ENCODE measurements at places on chromosomes 3 and 15.
A peak's percentile ranks its signal among the peaks of the same experiment; 100 is the strongest.

DNA sequence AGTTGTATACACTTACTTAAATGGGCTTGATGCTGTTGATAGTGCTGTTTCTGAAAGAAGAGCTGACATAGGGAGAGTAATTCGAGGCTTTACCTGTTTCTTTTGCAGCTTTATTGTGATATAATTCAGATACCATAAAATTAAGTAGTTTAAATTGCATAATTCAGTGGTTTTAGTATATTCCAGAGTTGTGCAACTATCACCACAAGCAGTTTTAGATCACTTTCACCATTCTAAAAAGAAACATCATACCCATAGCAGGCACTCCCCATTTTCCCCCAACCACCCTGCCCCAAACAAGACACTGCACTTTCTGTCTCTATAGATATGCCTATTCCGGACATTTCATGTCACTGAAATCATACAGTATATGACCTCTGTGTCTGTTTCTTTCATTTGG, 98.5 kb downstream of the MTHFS start:
- DNase-seq = peak; percentile 11

- DNase-seq = no peak
These were observed 248.4 kb downstream of the MYRIP start for GRCh38 chr3:40057786-40058185.

DNA sequence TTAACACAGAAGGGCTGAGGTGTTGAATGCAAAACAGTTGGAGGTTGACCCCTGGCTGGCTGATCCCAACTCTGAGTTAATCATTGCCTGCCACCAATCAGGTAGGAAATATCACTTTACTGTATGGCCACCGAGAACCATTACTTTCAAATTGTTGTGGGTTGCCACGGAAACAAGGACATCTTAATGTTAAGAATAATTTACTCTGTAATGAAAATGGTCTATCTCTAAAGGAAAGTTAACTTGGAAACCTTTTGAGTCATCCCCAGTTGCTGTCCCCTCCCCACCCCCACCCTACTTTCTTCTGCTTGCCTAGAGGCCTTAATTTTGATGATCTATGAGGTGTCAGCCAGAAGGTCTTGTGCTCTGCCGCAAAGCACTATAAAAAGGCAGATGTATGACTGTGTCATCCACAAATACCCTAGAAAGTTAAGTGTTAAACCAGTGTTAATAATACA, 78.7 kb upstream of the SNRK start:
- DNase-seq = no peak

DNA sequence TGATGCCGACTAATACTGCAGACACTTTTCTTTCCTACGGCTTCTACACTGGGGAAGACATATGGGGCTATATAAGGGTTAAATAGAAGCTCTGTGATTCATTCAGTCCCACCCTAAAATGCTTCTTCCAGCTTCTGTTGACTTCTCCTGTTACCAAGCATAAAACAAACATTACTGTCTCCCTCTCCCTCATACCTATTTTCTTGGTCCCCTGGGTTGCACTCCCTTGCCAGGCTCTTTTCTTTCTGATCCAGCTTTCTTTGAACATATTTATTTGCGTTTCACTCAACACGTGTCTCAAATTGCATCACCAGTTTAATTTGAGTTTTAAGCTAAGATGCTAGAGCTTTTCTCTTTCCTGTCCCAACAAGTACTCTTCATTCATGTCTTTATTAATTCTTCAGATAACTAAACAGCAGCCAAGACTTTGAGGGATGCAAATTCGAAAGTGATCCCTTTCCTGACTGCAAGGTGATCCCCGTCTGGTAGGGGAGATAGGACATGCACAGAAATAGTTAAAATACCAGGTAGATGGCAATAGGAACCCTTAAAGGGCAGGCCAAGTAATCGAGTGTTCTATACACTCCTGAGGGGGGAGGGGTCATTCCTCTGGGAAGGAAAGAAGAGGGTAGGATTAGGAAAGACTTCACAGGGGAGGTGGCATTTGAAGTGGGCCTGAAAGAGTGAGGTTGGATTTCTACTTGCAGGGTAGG, 198.6 kb upstream of the BCL6 start:
- DNase-seq = peak; percentile 58

DNA sequence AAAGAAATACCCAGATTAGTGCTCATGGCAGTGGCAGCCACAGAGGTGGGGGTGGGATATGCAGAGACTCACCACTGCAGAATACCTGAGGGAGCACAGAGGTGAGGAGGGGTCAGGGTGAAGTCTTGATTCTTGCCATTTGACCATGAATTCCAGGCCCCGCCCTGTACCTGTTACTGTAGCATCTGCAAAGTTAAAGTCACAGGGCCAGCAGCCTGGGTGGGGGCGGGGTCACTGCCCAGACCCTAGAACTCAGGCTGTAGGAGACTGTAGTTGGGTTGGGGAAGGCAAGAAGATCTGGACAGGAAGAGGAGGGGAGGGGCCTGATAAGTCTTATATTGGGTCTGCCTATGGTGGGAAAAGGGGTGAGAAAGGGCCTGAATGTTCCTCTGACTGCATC, 14.5 kb downstream of the CCDC71 start:
- no peak for DNase-seq

- DNase-seq = peak; percentile 50
These were observed 106.3 kb downstream of the ZBTB20 start for GRCh38 chr3:115040673-115041286.

- peak; percentile 57 for DNase-seq
These were observed 188.0 kb downstream of the MEIS2 start for GRCh38 chr15:36912311-36912712.

GRCh38 chr3:80018375-80018774, 250.6 kb upstream of the ROBO1 start:
- peak; percentile 43 for DNase-seq

GRCh38 chr3:73680391-73681095, 55.8 kb upstream of the PDZRN3 start:
- DNase-seq = no peak

GRCh38 chr15:33888176-33888575, 80.1 kb upstream of the CHRM5 start:
- no peak for DNase-seq

DNA sequence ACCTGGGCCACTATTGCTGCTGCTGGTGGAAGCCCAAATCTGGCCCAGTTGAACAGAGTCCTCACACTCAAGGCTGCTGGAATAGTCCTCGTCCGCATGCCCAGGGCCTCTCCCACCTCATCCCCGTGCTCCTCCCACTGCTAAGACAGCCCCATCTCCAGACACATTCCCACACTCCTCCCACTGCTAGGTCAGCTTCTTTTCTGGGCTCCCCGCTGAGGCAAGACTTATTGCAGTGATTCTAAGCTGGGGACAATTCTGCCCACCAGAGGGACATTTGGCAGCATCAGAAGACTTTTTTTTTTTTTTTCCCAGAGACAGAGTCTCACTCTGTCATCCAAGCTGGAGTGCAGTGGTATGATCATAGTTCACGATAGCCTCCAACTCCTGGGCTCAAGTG, 35.1 kb downstream of the POC1A start:
- no peak for DNase-seq

DNA sequence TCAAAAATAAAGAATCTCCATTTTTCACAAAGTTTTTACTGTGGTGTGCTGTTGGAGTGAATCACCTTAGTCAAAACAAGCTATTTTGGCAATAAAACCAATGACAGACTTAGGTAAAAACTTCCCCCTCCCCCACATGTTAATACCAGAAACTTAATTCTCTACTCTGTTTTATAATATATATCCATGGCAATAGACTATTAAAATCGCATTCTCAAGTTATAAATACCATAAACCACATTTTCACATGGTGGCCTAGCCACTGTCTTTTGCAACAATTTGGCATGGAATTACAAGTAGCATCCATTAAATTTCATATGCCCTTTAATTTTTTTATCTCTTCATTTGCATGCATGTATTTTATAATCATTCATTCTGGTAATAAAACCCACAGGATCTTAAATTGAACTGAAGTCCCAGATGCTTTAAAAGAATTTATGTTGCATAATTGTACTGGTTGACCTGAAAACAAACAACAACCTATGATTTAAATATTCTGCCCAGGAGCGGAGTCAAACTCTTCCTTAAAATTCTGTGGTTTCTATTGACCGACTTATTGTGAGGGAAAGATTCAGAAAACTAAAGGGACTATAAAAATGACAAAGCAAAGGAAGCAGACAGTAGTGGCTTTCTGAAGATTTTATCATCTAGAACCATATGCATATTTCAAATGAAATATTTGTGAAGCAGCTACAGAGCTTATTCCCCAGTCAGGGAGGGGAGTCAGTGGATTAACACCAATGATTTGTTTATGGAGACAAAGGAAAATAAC, 229.0 kb upstream of the TBL1XR1 start:
- no peak for DNase-seq

- DNase-seq = no peak
These were observed 31.1 kb downstream of the SLCO3A1 start for GRCh38 chr15:91884606-91885005.

DNA sequence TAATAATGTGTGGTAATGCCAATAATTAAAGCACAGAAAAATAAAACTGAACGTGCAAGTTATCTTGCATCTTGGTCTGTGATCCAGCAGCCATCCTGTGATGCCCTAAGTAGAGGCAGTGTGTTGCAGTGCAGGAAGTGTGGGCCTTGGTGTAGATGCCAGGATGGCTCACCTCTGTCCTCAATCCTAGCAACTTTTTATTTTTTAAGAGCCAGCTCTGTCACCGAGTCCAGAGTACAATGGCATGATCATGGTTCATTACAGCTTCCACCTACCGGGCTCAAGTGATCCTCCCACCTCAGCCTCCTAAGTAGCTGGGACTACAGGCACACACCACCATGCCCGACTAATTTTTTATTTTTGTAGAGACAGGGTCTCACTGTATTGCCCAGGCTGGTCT, 7.6 kb downstream of the BAHD1 start:
- DNase-seq = no peak

GRCh38 chr15:73318463-73319351, 50.1 kb downstream of the HCN4 start:
- no peak for DNase-seq

GRCh38 chr3:63179862-63180522, 98.1 kb upstream of the SYNPR start:
- DNase-seq = no peak

DNA sequence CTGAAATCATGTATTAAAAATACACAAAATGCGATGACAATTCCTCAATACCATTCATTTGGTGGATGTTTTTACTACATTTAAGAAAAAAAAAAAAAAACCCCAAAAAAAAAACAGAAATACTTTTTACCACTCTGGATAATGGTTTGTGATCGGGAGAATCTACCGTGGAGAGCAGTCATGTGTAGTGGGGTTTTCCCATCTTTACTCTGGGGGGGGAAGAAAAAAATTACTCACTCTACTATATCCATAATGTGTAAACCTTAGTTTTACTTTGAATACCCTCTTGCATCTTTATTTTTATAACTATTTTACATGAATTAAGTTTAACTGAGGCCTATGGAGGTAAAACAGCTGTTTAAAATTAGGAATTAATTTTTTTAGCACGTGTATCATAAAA, 83.3 kb downstream of the ANKRD28 start:
- no peak for DNase-seq

- no peak for DNase-seq
These were observed 555 bp downstream of the TM2D3 start for GRCh38 chr15:101651554-101652097.

DNA sequence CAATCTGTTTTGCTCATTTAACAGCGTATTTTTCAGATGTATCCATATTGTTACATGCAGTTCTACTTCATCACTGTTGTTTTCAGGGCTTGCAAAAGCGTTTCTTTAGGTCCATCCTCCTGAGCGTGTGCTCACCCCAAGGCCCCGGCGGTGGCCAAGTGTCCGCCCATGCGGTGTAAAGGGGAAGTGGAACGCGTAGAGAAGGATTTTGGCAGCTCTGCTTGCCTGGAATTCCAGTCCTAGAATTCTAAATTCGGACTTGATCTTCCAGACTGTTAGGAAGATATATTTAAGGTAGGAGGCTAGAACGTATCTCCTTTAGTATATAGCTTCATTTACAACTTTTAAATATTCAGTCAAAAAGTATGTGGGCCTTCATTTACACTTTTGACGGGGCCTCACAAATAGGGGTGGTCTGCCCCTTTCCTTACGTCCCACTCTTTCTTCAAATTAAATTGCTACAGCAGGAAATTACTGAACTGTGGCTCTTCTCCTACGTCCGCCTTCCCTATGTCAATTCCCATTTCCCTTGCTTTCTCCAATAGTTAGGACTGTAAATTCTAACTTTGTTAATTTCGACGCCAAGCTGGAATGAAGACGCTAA, 609 bp upstream of the TBC1D23 start:
- peak; percentile 71 for DNase-seq

GRCh38 chr3:141366285-141367037, 1.8 kb upstream of the ZBTB38 start:
- peak; percentile 96 for DNase-seq

GRCh38 chr3:25191673-25192072, 236.4 kb upstream of the RARB start:
- DNase-seq = no peak

- DNase-seq = peak; percentile 95
These were observed 166.9 kb downstream of the UACA start for GRCh38 chr15:70596354-70597055.

- peak; percentile 8 for DNase-seq
These were observed 29.1 kb upstream of the PDZRN3 start for GRCh38 chr3:73653877-73654276.

DNA sequence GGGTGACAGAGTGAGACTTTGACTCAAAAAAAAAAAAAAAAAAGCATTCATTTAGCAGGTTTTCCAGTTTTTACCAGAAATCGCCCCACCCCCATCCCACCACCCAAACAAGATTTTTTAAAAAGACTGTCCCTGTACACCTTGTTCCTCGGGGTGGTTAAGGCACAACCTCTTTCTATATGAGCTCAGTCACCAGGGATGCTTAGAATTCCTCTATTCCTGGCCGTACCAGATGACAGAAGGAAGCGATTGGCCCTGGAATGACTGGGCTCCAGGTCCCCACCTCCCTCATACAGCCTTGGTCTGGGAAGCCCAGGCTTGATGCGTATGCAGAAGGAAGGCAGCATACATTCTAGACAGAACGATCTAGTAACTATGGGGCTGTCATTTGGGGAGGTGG, 25.6 kb downstream of the IDH2 start:
- no peak for DNase-seq

DNA sequence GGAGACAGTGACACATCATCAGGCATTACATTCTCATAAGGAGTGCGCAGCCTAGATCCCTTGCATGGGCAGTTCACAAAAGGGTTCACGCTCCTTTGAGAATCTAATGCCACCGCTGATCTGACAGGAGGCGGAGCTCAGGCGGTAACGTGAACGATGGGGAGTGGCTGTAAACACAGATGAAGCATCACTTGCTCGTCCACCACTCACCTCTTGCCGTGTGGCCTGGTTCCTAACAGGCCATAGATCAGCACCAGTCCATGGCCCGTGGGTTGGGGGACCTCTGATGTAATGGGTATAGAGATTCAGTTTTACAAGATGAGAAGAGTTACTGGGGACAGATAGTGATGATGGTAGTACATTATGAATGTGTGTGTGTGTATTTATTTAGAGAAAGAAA, 63.0 kb downstream of the FRMD5 start:
- no peak for DNase-seq

GRCh38 chr3:139203752-139204151, 140.1 kb upstream of the MRPS22 start:
- no peak for DNase-seq

DNA sequence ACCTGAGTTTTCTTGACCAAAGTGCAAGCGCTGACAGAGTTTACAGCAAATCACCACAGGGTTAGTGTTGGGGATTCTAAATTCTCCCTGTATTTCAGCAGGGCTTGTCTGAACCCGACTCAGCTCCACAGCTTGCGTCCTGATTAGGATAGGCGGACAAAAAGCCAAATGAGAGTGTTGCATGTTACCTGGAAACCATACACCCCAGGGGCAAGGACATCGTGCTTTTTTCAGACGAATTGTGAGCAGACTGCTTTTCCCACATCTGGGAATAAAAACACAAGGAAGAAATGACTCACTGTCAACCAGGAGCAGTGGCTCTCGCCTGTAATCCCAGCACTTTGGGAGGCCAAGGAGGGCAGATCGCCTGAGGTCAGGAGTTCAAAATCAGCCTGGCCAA, 3.0 kb downstream of the DZIP1L start:
- no peak for DNase-seq
